K562 (cell line): ENCODE measurements at places on chromosomes 12 and 14.
A peak's percentile ranks its signal among the peaks of the same experiment; 100 is the strongest.

DNA sequence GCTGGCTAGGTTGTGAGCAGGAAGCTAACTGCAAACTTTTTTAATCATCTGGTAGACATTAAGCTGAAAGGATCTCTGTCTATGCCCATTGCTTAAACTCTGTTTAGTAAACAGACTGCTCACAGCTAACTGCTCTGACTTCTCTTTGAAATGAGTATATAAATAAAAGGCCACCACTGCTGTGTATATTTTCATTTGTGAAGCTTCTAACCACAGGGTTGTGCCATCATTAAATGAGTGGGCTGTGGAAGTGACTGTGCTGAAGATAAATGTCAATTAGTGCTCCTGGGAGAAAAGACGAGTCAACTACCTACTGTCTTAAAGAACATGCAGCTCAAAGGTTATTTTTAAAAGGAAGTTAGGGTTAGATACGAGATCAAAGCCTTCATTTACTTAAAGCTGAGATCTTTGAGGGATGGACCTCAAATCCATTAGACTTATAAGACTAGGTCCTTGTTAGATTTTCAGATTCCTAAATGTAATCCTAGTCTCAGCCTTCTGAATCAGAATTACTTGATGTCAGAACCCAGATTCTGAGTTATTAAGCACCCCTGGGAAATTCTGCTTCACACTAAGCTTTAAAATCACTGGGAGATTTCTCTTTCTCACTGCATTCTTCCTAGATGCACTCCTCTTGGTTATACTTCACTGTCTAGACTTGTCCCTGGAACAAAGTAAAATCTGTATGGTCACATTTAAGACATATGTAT is 213.1 kb upstream of the FLRT2 start:
- DNase-seq = no peak

GRCh38 chr12:129127771-129128170 is 274.5 kb downstream of the GLT1D1 start:
- no peak for DNase-seq

GRCh38 chr12:55226523-55226922 is 5.7 kb downstream of the OR10A7 start:
- no peak for DNase-seq

DNA sequence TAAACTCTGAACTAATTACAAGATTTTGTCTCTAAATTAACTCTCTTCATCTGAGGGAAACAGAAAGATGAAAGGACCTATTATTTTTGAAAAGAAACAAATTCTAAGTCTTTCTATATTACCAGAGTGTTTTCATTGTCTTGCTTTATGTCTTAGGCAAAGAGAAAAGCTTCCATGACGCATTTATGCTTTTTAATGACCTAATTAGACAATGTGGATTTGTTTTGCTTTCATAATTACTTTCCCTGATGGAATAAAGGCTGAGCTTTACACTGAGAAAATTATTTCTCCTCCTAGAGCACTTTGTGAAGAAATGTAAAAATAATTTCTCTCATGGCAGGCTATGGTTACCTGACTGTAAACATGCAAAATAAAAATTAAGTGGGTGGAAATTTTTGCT is 138.0 kb upstream of the SLCO1C1 start:
- DNase-seq = no peak

DNA sequence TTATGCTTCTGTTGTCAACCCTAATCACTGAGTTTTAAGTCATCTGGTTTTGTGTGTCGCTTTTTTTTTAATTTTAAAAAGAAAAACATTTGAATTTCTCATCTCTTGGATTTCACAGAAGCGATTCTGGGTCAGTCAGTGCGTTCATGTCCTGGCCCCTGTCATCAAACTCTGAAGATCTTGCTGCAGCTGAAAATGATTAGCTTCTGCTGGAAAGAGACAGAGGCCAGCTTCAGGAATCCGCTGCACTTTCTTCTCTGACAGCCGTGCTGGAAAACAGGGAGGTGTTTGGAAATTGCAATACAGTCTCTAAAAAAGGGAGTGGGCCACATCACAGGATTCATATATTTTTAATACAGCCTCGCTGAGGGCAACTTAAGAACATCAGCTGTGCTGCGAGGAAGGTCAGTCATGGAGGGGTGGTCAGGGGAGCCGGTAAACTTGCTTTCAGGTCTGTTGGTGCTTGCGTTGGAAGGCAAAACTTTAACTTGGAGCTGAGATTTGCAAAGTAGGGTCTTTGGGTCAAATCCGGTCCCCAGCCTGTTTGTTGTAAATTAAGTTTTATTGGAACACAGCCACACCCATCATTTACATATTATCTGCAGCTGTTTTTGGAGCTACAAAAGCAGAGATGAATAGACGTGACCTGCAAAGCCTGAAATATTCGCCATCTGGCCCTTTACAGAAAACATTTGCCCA is 190.8 kb downstream of the AACS start:
- DNase-seq = no peak

DNA sequence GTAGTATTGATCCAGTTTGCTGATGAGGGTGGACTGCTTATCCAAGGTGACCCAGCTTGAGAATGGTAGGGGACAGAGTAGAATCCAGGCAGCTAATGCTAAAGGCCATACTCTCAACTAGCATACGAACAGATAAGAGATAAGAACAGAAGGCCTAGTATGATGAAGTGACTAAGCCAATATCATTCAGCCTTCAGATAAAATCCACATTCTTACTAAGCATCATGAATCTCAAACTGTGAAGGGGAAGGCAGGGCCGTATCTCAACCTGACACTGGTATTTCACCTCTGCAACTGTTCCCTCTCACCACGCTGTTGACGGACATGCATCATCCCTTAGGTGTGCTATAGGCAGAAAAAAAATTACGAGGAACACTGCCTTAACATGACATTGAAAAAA is 8.1 kb upstream of the CKAP4 start:
- DNase-seq = no peak

GRCh38 chr14:65853407-65853955 is 441.0 kb downstream of the FUT8 start:
- DNase-seq = peak; percentile 23

GRCh38 chr12:44031472-44032185 is 195.7 kb downstream of the TMEM117 start:
- no peak for DNase-seq

DNA sequence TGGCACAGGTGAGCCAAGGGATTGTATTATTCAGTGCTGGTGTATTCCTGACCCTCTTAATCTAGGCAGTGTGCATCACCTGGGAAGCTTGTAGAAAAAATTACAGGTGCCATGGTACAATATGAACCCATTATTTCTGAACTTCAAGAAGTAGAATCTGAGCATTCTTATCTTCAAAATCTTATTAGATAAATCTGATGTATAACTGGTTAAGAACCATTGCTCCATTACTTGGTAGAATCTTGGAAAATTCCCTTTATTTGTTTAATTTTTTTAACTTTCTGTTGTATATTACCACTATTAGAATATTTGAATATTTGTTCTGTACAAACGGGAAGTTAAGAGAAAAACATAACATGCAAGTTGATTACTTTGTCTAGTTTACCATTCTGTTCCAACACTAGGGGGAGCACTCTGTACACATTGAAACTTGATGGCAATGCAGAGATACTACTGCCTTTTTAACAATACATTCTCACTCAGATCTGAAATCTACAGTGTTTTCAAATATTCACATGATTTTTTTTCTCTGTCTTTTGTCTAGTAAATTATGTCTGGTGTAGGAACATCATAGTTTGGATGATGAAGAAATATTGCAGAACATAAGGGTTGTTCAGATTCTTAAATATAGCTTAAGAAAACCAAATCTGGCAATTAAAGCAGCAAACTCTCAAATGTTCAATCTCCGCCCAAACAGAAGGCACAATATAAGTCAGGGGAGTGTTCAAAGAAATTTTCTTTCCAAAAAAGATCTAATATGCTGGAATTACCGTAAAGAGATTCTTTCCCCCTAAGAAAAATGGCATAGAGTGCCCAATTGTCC is 196.6 kb downstream of the PCNX1 start:
- DNase-seq = peak; percentile 34

DNA sequence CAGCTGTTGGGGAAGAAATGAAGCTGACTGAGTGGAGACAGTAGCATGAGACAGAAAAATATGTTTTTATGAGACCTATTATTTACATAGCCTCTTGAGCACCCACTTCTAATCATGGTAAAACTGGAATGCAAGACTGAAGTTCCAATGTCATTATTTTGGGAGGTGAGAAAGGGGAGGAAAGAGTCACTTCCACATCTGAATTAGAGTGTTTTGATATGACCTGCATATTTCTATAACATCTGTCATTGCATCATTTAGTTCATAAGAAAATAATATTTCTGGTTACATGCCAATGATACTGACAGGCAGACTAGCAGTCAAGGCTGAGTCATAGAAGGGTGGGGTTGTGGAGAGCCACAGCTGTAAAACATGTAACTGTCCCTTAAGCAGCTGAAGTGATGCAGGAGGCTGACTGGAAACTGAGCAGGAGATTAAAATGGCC is 26.7 kb downstream of the NTN4 start:
- DNase-seq = no peak

DNA sequence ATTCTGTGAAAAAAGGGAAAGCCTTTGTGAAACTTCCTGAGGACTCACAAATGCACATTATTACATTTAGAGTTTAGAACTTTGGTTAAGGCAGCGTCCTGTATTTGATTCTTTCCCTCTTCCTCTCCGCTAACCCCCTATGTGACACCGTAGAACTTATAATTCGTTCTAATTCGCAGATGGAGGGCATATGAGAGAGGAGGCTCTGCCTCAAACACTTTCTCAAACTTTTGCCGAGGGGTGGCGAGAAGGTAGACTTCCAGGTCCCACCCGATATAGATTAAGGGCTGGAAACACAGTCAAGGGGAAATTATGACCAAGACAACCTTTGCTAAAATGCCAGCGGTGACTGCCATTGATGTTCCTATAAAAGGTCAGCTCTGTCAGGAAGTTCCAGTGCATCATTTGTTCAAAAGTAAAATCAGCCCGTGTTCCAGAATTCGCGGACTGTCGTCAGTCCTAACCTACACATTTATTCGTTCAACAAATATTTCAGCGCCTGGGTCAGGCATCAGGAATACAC is 904 bp upstream of the PAPOLA start:
- DNase-seq = no peak

DNA sequence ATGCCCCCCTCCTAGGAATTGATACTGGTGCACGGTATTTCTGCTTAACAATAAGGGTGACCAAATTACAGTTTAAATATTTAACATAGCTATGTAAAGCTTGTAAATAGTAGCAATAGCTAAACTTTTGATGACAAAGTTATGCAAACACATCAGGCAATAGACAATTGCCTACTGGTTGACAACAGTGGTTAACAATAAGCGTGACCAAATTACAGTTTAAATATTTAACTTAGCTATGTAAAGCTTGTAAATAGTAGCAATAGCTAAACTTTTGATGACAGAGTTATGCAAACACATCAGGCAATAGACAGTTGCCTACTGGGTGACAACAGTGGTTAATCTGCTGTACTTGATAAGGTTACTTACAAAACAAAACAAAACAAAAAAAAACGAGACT is 886.5 kb upstream of the FLRT2 start:
- no peak for DNase-seq

DNA sequence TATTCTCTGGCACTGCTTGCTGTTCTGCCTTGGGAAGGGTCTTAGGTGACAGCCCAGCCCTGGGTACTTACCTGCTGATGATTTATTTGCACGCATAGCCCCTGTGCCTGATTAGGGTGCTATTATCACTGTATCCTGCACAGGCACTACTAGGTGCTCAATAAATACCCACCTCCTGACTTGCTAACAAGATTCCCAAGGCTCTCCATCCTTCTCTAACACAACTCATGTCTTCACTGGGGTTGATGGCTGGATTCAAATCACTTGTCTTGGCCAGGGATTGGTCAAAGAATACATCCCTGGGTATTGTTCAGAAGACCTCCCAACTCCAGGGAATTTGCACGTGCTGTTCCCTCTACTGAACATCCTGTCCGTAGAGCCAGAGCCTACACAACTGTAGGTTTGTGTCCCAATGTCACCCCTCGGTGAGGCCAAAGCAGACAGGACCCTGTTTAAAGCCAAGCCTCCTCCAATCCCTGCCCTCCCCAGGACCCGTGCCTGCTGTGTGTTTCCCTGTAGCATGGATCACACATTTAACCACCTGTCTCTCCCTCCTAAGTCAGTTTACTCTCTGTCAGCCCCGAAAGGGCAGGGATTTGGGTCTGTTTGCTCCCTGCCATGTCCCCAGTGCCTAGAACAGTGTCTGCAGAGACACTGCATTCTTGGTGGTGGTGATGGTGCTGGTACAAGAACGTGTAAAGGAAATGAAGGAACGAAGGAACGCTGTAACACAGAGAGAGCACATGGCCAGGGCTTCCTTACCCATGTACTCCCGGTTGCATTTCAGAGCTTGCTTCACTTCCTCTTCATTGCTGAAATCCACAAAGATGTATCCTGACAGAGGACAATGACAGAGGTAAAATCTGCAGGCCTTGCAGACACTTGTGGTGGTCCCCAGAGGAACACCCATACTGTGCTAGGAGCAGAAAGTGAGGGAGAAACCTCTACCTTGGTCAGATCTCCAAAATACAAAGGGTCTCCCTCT is 16.5 kb downstream of the RBM19 start:
- DNase-seq = no peak

DNA sequence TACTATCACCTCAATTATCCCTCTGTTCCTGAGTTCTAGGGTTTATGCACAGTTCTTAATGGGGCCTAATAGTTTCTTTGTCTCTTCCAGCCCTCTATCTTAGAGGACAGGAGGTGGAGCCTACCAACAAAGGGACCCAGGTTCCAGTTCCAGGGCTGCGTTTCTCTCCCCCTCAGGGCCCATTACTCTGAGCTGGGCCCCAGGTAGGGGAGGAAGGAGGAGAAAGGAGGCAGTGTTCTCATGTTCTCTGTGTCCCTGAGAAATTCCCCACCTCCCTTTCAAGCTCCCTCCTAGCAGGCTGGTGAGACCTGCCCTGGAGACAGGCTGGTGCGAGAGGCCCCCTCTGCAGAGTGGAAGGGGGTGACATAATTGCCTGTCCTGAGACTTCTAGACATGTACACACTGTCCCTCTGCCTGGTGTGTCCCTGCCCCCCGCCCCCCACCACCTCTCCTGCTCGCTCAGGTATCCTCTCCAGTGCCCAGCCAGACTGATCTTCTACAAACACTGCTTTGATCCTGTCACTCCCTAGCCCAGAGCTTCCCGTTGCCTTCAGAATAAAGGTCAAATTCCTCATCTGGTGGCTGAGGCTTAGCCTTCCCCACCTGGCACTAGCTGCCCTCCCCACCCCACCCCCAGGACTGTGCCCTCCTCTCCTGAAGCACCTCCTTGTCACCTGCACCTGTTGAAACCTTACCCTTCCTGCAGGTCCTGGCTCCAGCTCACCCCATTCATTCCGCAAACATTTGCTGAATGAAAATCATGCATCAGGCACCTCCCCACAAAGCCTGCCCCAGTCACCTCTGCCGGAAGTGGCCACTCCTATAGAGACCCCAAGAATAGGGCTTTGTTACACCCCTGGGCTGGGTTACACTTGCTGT is 21.1 kb upstream of the KRT8 start:
- no peak for DNase-seq
